ENCODE measurements at places on chromosomes 6 and 20. TPM values are rescaled to one million over a fixed set of nuclear protein-coding genes. Genes with fewer than 3 reads are reported as not detected.

Gene PMEPA1
- total RNA-seq = 361 TPM

Gene CPXM1
- not detected for total RNA-seq

Gene PRR18
- 0.06 TPM for total RNA-seq

Gene SLC17A9
- not detected for total RNA-seq

Gene MARCKS
- total RNA-seq = 19.7 TPM

Gene GINS1
- 34.6 TPM for total RNA-seq

Gene ASIP
- total RNA-seq = not detected

Gene MUCL3
- total RNA-seq = 0.20 TPM

Gene NCOA5
- total RNA-seq = 23.9 TPM

Gene SS18L1
- 9.4 TPM for total RNA-seq

Gene ZCCHC3
- 21.6 TPM for total RNA-seq

Gene CCR6
- total RNA-seq = not detected

Gene TNFRSF6B
- total RNA-seq = 0.93 TPM

Gene SAMD10
- total RNA-seq = not detected

Gene DBNDD2
- 26.1 TPM for total RNA-seq

Gene CST4
- not detected for total RNA-seq

Gene NKX2-2
- not detected for total RNA-seq

Gene TFAP2D
- not detected for total RNA-seq

Gene CGAS
- 4.0 TPM for total RNA-seq

Gene OR2J1
- total RNA-seq = not detected

Gene EYA4
- 8.3 TPM for total RNA-seq

Gene CDK19
- total RNA-seq = 5.1 TPM

Gene IL17F
- not detected for total RNA-seq

Gene UBD
- total RNA-seq = 1.0 TPM

Gene C4B
- total RNA-seq = 1.5 TPM

Gene BANF2
- total RNA-seq = not detected

Gene MDN1
- 9.6 TPM for total RNA-seq

Gene HLA-DOB
- 0.20 TPM for total RNA-seq

Gene MLN
- total RNA-seq = not detected

Gene WFDC12
- total RNA-seq = not detected

Gene SOX18
- total RNA-seq = 1.1 TPM

Gene SYNDIG1
- 1.9 TPM for total RNA-seq

Gene PBOV1
- total RNA-seq = not detected

Gene PAQR8
- 1.4 TPM for total RNA-seq

Gene RIPPLY2
- total RNA-seq = not detected

Gene COL10A1
- total RNA-seq = not detected

Gene MACROD2
- total RNA-seq = 0.43 TPM

Gene EPPIN
- total RNA-seq = not detected

Gene VSTM2L
- 16.6 TPM for total RNA-seq

Gene GLP1R
- total RNA-seq = not detected

Gene TP53TG5
- not detected for total RNA-seq

Gene CST3
- 426 TPM for total RNA-seq

Gene OR2J3
- total RNA-seq = not detected

Data from A549 treated with Mapracorat at 1 μM for 4 hours (cell line).